Activated T-helper 1 cell treated with anti-CD3 and anti-CD28 coated beads, Interleukin-2, amount 50 U/mL, for 16 hours (primary cell): ENCODE measurements at places on chromosomes 7 and 10.

DNA sequence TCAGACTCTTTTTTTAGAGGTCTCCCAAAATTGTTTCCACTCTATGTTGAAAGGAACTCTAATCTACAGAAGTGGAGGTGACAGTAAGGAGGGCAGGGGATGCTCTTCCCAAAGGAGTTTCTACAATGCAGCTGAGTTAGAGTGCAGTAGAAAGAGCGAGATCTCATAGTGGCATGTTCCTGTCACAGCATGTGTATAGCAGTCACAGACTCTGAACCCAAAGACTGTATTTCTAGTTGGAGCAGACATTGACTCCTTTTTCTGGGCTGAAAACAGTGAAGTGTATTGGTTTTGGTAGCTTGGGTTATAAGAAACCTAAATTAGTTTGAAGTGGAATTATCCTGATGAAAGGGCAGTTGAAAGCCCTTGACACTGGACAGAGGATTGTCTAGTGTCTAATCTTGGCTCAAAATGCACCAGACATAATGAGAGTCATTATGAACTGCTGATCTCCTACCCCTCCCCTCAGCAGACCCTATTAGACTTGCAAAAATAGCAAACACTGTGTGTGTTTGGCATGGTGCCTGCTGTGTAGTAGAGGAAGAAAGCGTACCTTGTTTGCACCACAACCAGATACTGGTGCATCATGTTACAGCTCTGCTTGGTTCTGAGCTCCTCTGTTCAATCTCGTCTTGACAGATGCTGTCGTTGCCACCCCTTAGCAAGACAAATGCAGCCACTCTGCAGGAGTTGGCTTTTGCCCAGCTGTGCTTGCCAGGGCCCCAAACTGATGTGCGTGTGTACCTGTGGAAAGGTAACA is 336.0 kb downstream of the AUTS2 start:
- DNase-seq: no peak

DNA sequence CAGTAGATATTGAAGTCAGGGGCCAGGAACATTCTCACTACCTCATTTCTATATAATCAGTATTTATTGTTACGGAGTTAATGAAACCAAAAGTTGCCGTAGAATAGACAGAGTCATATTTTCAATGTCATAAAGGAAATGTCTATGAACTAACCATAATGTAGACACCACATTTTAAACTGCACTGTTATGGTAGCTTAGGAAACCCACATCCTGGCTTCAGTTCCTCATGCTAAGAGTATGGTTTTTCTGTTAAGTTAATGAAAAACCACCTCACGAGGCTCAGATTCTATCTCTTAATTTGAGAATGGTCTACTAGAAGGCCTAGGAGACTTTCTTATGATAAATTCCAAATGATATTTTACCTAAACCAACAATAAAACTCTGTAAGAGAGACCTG is 166.5 kb downstream of the TMEM26 start:
- DNase-seq: no peak

GRCh38 chr10:4436103-4436502 is 389.9 kb upstream of the AKR1E2 start:
- DNase-seq: no peak

GRCh38 chr10:35650894-35651293 is 8.8 kb upstream of the FZD8 start:
- no peak for DNase-seq

DNA sequence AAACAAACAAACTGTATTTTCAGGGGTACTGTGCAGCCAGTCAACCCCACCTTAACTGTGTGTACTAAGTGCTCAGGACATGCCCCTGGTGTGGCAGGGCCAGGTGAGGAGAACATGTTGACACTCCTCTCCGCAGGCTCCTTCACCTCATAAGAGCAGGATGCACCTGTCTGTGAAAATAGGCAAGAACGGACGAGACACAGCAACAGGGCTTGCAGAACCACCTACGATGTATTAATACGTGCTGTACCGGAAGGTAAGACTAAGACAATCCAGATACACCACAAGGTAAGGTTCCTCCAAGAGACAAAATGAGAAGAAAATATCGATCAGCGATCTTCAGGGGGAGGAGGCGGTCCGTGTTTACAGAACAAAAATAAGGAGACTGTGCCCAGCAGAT is 65.8 kb upstream of the CAMK2B start:
- no peak for DNase-seq

DNA sequence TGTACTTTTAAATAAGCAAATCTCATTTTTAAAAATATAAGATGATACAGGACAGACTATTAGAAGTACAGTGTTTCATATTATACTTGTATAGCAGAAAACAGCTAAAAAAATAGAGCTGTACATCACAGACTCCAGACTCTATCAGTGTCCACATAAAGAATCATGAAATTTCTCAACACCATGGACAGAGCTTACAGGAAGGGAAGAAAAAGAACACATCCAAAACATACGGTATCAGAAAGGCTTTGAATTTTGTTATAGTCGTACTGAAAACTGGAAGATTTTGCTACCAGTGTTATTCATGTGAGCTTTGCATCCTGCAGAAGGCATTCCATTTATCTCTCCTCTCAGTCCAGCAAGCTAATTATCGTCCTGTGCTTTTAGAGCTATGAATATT is 183.2 kb upstream of the PTPRZ1 start:
- DNase-seq: no peak

DNA sequence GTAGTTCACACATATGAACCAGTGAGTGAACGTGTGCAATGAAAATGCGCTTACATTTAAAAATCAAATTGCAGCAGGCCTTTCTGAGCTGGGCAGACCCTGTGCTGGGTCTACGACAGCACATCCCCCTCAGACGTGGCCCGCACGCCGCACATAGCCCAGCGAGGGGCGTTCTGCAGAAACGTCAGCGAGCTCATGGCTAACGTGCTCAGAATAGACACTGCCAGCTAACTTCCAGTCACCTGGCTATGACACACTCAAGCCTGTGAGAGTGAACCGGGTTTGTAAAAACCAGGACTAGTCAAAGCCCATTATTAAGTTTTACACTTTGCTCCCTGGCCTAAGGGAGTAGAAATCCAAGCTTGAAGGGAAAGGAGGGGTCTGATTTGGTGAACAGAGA is 108.1 kb upstream of the INSIG1 start:
- no peak for DNase-seq

- DNase-seq: no peak
These were observed 27.5 kb downstream of the STRA8 start for GRCh38 chr7:135260930-135261721.

- no peak for DNase-seq
These were observed 34.4 kb downstream of the UNC5B start for GRCh38 chr10:71246591-71247413.
